ENCODE measurements at places on chromosomes 7 and 10.

DNA sequence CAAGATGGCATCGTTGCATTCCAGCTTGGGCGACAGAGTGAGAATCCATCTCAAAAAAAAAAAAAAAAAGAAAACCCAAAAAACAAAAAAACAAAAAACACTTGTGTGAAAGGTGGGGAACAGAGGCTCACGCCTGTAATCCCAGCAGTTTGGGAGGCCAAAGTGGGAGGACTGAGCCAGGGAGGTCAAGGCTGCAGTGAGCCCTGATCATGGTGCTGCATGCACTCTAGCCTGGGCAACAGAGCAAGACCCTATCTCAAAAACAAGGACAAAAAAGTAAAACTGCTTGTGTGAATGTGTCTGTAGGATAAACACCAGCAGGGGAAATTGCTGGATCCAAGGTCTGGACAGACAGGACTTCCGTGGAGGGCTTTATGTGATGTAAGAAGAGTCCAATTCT is 4.5 kb downstream of the PAOX start:
- DNase-seq = no peak

DNA sequence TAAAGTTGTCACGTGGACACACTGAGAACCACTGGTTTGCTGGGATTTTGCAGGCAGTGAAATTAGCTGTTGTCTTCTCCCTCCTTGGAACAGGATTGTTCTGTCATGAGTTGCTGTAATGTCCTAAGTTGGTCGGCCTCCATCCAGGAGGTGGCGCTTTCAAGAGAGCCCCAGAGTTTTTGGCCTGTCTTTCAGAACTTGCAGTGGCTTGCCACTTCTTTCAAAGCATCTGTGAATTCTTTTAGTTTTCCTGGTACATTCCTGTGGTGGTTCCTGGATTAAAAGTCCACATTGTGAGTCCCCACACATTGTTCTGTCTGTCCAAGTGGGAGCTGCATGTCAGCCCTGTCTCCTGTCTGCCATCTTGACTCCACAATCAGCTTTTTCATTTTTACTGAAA is 133.8 kb downstream of the PON1 start:
- DNase-seq = no peak

GRCh38 chr10:31100662-31101061 is 69.0 kb upstream of the ZNF438 start:
- no peak for DNase-seq

- no peak for DNase-seq
Observed at GRCh38 chr10:124182088-124182541, 88.7 kb upstream of the CHST15 start.

DNA sequence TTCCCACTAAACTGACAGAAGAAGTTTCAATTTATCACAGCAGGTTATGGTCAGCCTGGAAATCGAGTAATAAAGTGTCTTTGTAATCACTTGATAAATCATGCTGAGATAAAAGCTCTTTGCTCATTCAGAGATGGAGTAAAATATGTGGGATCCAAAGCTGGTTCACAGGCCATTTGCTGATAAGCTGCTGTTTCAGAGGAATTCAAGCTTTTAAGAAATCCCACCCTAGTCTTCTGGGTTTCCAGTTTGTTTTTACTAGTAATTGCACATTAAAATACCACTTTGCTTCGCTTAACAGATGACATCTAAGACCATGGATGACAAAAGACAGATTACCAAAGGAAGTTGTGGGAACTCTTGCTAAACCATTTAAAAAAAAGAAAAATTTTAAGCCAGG is 37.4 kb upstream of the CDK6 start:
- no peak for DNase-seq

- no peak for DNase-seq
Observed at GRCh38 chr10:122812751-122813150, 32.9 kb downstream of the CUZD1 start.

- DNase-seq = no peak
Observed at GRCh38 chr10:5730766-5731165, 46.1 kb downstream of the TASOR2 start.

DNA sequence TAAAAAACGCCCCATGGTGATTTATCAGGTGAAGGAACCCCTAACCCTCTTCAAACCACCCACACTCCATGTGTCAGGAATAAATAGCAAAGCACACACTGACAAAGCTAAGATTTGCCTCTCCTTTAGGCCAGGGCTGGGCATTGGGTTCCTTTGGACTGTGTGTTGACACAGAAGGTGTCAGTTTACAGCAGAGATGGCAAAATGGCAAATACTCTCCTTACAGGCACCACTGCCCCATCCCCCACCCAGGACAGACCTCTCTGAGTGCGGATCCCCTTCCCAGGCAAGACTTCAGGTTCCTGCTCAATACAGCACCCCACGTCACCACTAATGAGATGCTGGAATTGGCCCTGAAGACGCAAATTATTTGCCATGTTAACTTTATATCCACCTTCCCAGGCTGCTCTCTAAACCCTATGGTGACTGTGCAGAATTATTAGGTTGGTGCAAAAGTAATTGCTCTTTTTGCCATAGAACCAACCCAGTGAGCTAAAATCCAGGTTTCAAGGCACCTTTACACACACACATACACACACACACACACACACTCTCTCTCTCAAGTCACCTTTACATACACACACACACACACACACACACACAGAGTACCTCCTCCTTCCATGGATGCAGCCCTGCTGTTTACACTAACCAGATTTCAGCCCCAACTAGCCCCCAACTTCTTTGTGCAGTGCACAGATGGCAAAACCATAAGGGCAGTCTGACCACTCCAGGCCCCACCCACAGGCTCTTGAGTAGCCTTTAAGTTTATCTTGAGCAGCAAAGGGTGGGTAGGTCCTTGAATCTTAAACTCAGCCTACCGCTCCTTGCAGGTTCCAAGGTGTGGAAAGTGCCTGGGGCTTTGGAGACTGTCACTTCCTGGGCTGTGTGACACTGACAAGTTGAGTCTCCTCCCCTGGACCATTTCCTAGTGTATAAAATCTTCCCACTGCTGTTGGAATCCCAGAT is 4.0 kb upstream of the ZCCHC24 start:
- no peak for DNase-seq

DNA sequence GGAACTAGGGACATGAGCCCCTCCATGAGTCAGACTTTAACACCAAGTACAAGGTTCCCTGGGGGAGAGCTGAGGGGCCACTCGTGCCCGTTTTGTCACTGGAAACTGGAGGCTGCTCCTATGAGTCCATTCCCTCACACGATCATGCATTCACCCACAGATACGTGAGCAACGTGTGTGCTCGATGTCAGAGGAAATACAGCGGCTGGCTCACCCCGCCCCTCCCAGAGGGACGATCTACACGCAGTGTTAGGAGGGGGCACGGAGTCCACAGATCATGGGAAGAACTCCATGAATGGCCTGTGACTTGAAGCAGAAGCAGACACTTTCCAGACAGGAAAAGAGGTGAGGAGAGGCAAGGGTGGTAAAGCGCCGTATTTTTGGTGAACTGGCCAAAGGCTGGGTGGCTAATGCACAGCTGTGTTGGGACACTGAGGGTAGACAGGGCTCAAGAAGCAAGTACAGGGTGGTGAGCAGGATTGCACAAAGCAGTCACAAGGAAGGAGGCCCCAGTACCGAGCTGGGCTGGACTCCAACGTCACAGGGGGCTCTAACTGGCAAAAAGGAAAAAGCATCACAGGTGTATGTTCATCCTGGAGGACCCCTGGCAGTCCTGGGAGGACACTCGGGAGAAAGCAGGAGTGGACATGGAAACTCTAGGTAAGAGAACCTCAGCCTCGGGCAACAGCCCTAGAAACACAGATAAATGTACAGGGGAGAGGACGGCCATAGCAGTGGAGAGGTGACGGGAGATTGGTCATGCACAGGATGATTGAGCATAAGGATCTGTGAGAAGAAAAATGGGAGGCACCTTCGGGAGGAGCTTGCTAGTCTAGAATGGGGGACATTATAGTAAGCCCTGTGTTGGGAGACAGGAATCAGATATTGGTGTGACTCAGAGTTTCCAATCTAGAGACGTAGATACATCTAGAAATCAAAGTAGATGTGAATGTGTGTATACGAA is 41.2 kb downstream of the TNS3 start:
- no peak for DNase-seq

DNA sequence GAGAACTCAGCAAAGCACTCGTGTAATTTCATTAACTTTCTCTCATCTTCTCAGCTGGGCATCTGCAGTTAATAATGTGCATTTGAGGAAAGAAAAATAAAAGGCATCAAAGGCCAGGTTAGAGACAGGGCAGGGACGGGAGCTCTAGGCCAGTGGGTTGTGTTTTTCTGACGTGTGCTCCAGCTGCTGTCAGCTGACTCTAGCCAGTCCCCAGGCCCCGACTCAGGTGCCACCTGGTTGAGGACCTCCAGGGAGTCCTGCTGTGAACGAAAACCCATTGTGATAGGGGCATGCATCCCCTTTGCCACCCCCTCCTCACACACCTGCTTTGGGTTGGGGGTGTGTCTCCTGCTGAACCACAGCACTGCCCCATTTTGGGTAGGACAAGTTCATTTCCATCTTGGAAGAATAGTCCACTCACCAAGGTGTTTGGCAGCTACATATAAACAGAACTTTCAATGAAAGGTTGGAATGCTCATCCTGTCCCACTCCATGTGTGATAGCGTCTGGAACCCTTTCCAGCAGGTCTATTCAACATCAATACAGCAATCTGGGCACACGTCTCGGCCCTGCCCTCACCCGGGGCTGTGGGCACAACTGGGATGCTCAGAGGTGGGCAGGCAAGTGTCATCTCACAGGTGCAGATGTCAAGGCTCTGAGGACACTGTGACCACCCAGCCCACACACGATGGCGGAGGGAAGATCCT is 146.1 kb upstream of the FAM20C start:
- no peak for DNase-seq

DNA sequence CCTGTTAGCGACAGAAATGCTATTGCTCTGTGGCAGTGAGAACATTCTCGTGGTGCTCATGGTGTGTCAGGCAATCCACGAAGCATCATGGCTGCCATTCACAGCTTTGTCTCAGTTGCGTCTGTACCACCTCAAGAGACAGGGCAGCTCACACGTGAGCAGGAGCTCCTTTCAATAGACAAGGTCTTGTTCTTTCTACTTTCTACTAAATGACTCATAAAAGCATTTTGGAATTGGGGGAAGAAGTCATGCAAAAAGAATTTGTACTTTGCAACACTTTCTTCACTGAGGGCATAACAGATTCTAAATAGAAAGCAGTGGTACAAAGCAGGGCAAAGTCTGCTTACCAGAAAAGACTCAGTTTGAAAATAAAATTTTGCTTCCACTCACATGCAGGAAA is 638.5 kb downstream of the PHTF2 start:
- DNase-seq = no peak

- DNase-seq = no peak
Observed at GRCh38 chr7:84803979-84804378, 382.9 kb downstream of the SEMA3D start.

DNA sequence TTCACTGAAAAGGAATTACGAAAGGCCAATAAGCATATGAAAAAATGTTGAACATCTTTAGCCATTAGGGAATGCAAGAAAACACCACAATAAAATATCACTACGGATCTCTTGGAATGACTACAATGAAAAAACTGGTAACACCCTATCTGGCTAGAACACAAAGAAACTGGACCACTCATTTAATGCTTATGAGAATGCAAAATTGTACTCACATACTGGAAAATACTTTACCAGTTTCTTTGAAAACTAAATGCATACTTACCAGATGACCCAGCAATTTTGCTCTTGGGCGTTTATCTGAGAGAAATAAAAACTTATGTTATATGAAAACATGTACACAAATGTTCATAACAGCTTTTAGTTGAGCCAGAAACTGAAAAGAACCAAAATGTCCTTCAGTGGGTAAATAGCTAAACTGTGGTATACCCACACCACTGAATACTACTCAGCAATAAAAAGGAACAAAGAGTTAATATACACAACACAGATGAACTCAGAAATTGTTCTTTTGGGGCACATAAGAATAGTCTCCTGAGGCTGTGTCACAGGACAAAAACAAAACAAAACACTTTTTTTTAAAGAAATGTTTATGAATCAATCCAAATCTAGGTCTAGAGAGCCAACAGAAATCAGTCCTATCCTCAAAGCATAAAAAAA is 23.5 kb downstream of the CNOT4 start:
- peak; percentile 31 for DNase-seq

DNA sequence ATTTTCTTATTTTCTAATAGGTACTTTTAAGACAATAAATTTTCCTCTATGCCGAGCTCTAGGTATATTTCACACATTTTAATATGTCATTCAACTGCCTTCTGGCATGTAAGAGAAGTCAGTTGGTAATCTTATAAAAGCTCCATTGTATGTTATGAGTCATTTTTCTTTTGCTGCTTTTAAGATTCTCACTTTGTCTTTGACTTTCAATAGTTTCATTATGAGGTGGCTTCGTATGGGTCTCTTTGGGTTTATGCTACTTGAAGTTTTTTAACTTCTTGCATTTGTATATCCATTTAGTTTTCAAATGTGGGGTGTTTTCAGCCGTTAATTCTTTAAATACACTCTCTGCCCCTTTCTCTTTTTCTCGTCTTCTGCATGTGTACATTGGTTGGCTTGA is 80.5 kb downstream of the ABCA13 start:
- DNase-seq = peak; percentile 82

DNA sequence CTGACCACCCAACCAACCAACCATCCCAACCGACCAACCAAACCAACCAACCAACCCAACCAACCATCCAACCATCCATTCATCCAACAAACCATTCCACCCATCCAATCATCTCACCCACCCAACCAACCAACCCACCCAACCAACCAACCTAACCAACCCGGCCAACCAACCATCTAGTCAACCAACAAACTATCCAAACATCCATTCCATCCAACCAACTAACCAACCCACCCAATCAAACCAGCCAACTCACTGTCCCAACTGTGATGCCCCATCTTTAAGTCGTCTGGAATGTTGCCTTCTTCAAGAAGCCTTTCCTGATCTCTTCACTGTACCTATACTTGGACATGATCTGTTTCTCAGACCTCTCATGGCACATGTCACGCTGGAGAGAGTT is 31.6 kb downstream of the MINDY4 start:
- no peak for DNase-seq

DNA sequence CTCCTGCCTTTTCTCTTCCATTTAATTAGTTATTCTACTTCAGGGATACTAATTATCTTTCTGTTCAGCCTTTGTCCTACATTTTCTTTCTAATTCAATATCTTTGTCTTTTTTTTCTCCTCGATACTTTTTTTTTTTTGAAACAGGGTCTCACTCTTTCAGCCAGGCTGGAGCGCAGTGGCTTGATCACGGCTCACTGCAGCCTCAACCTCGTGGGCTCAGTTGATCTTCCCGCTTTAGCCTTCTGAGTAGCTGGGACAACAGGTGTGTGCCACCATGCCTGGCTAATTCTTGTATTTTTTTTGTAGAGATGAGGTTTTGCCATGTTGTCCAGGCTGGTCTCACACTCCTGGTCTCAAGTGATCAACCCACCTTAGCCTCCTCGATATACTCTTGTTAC is 38.9 kb downstream of the CCSER2 start:
- DNase-seq = no peak

DNA sequence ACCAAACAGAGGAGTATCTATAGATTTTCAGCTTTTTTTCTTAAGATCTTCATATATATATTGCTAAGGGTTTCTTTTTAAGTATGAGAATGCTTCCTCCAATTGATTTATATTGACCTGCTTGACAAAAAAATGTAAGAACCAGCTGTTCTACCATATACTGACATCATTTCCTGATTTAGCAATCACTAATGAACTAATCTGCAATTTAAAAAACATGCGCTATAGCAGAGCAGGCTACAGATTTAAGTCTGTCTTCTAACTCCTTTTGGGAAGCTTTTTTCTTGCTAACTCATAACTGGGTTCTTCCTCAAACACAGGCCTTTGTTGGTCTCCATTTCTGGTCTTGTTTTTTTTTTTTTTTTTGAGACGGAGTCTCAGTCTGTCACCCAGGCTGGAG is 33.2 kb downstream of the ABCC2 start:
- no peak for DNase-seq
